Stimulated activated naive CD4-positive, alpha-beta T cell (primary cell): ENCODE measurements at places on chromosomes 16 and 17.

DNA sequence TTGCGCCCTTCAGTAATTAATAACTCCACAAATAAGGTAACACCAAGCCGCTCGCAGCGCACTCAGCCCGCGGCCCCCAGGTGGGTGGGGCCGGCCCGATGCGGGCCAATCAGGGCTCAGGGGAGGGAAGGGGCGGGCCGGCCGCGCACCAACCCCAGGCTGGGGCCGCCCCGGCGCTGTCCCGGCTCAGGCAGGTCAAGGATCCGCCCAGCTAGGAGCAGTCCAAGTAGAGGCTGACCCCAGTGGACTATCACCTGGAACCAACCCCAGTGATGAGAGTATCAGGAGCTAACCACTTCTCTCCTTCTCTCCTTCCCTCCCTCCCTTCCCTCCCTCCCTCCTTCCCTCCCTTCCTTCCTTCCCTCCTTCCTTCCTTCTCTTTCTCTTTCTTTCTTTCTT is 110.8 kb downstream of the C16orf78 start:
- DNase-seq, result no peak

DNA sequence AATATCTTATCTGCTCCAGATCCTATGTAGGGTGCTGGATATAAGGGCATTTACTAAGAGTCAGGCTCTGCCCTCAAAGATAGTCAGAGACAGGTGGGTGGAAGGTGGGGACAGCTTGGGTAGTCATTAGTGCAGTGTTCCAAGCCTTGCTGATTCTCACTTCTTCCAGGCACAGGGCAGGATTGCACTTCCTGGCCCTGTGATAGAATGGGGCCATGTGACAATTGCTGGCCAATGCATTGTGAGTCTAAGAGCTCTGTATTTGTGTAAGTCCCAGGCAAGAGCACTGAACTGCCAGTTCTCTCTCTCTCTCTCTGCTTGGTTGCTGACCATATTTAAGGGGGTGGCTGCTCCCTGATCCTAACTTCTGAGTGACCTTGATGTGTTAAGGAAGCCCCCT is 112.1 kb downstream of the C16orf78 start:
- DNase-seq, result no peak

DNA sequence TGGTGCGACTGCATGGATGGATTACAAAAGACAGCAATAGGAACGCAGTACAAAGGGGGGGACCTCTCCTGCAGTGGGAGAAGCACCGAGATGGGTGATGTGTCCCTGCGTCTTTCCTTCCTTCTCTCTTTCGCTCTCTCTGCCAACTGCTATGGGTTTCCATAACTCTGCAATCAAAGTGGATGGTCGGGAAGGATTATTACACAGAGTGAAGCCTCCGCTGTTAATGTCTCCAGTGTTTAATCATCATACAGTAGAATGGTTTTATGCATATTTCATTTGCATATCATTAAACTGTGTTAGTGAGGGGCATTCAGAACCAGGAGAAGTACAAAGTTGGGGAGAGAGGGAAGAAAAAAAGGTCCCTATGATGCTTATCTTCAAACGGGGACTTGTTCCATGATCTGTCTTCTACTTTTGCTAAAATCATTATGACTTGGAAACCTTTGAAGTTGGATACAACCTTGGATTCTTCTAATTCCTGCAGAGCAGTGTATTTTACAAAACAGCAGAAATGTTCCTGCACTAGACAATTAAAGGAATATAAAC is 255.9 kb upstream of the PMFBP1 start:
- DNase-seq, result no peak

DNA sequence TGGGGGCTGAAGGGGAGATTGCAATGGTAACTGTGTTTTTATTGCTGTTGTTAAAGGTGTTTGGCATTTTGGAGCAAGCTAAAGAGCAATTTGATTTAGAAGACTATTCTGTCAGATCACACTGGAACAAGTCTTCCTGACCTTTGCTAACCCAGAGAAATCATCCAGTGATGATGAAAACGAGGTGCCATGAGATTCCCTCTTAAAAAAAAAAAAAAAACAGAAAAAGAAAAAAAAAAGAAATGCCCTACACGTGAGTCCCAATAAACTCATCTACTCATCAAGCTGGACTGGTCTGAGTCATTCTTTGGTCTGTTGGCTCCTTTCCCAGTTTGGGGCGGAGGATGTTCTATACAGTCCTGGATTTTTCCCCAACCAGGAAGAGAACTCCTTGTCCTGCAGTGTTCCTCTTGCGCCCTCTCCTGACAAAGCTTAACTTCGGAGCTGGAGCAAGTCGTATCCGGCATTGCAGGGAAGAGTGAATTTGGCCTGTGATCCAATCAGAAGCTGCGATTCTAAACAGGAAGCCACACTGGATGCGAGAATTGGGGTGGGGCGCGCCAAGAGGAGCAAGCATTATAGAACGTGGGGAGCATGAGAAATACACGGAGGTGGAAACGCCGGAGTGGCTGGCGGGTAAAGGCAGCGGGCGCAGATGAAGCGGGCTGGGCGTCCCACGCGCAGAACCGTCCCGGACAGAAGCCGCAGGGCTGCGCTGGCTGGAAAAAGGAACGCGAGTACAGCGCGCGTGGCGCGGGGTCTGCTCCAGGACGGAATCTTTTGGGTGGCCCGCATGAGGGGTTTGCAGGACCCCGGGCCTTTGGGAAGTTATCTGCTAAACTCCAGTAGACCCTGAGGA is 22.4 kb upstream of the CRYM start:
- no peak for DNase-seq

GRCh38 chr16:21990381-21990944 is 10.5 kb downstream of the PDZD9 start:
- no peak for DNase-seq

DNA sequence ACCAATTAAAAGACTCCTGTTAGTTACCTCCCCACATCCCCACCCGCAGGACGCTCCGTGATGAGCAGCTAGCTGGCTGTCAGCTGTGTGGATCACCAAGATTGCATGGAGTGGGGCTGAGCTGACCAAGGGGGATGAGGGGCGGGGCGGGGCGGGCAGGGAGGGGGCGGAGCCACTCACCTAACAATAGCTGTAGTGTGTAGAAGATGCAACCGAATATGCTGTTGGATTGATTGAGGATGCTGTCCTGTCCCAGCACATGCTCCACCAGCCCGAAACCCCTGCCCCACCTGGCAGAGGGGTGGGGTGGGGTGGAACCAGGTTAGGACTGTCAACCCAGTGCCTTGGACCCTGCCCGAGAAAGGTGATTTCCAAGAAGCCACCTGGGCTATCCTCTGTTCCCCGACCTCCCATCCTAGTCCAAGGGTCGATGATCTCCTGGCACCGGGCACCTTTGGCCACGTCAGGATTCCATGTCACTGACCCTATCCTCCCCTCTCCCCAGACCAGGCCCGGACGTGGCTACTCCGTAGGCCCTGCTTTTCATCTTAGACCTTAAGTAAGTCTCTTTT is 1.4 kb downstream of the VKORC1 start:
- no peak for DNase-seq

- no peak for DNase-seq
These were observed 10.8 kb upstream of the BCAR1 start for GRCh38 chr16:75262104-75262799.

DNA sequence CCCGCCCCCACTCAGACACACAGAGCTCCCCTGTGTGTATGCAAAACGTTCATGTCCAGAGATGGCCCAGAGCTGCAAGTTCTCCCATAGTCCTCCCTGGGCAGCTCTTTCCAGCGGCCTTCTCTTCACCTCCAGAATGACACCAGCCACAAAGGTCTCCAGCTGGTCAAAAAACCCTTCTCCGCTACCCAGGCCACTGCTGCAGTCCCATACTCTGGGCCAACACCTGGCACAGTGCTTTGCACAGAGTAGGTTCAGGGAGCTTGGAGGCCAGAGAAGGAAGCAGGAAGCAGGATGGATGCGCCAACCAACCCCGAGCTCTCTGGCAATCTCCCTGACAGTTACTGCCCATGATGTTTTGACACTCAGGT is 1.1 kb upstream of the STAT5B start:
- peak; percentile 11 for DNase-seq

DNA sequence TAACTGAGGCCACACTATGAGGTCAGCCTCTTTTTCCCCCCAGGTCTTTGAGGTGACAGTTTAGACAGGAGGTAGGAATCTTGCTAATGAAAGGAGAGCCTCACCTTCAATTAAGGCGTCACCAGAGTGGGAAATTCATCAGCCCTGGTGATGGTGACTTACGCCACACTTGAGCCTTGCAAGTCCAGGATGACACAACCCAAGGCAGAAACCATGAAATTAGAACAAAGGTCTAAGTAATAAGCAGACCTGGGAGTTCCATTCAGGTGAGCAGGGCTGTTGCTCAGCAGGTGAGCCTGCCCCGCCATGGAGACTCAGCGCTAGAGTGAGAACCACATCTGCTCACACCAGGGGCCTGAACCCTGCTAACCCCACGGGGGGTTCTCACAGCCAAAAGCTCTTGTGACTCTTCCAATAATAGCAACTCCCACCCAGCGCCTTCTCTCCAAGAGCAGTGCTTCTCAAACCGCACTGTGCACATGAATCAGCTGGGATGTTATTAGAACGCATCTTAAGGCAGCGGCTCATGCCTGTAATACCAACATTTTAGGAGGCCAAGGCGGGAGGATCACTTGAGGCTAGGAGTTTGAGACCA is 28.7 kb upstream of the KIFC3 start:
- no peak for DNase-seq

- DNase-seq, result no peak
These were observed 371.6 kb upstream of the MAF start for GRCh38 chr16:79972053-79972704.

- no peak for DNase-seq
These were observed 52.1 kb downstream of the BANP start for GRCh38 chr16:88003316-88003715.

- DNase-seq, result no peak
These were observed 9.6 kb upstream of the MKS1 start for GRCh38 chr17:58228679-58229078.

DNA sequence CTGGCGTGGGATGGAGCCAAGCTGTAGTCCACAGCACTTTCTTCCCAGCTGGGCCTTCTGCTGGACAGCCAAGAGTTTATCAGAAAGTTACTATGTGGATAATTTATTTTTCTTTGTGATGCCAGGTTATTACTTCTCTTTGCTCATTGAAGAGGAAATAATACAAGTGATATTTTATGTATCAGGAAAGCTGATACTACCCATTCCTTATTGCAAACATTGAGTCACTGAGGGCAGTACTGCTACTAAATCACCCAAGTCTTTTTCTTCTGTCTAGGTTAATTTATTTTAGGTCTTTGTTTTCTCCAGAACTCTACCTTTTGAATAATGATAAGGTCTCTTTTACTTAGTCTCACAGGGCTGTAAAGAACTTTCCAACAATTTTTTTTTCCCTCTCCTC is 8.3 kb downstream of the NUP93 start:
- DNase-seq, result no peak

- DNase-seq, result no peak
These were observed 64.8 kb downstream of the C16orf95 start for GRCh38 chr16:87252269-87252970.

DNA sequence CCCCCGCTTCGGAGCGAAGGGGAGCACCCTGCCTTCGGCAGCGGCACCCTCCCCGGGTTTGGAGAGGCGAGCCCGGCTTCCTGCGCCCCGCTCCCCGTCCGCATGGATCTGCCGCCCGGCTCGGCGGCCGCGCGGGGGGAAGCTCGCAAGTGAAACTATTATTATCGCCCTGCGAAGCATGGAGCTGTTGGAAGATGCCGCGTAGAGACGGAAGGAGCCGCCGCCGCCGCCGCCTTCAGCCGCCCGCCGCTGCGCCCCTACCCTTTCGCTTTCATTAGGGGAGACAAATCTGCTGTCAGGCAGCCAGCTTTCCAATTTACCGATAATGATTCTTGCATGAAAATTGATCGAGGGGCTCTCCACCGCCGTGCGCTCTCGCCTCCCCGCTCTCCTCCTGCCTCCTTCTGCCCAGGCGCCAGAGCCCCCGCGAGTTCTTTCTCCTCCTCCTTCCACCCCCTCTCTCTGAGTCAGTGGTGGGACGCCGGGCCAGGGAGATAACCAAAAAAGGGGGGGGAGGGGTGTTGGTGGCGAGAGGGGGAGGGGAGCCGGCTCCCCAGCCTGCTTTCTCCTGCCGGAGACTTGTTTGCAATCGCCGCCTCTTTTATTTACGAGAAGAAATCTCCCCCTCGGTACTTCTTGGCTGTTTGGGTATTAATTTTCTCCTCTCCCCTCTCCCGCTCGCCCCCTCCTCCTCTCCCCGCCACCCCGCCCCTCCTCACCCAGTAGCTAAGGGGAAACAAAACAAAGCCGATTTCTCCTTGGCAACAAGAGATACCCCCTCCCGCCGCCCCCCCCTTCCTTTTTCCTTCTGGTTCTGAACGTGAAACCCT is 58.0 kb upstream of the GSE1 start:
- DNase-seq, result peak; percentile 51

- no peak for DNase-seq
These were observed 12.5 kb upstream of the SLC16A11 start for GRCh38 chr17:7056386-7056785.

GRCh38 chr17:48522031-48522653 is 8.7 kb downstream of the HOXB1 start:
- no peak for DNase-seq

DNA sequence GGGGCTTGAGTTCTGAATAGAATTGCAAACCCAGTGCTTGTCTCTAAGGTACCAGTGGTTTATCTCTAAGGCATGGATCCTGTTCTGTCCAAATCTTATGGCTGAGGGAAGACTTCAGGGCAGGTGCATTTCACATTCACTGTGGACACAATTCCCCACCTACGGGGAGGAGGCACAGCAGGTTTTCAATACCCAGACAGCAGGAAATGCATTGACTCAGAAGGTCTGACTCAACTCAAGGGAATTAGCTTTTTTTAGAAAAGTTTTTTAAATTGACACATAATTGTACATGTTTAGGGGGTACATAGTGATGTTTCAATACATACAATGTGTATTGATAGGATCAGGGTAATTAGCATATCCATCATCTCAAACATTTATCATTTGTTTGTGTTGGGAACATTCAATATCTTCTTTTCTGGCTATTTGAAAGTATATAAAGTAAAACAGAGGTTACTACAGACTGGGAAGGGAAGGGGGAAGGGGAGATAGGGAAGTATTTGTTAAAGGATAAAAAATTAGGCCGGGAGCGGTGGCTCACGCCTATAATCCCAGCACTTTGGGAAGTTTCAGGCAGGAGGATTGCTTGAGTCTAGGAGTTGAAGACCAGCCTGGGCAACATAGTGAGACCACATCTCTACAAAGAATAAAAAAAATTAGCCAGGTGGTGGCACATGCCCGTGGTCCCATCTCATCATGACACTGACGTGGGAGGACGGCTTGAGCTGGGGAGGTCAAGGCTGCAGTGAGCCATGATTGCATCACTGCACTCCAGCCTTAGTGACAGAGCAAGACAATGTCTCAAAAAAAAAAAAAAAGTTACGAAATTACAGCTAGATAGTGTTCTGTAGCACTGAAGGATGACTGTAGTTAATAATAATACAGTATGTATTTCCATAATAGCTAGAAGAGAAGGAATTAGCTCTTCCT is 54.9 kb downstream of the RGS9 start:
- no peak for DNase-seq
